ENCODE measurements at places on chromosomes 2 and 18.

- no peak for DNase-seq
Measured at GRCh38 chr2:3634596-3635121, 23.3 kb upstream of the ALLC start.

DNA sequence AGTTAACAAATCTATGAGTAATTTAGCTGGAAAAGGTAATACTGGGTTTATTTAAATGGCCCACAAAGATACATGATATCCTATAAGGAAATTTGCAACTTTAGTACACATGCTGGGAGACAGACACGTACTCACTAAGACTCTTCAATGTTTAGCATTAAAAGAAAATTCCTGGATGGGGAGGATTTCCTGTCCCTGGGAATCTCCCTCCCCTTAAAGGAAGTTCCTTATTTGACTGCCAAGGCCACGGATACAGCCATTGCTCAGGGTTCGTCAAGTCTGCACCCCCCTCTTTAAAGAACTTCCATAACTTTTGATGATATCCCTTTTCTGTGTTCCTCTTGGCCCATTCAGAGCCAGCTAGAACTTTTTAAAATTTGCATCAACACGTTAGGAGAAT is 267.6 kb downstream of the CD226 start:
- DNase-seq, result no peak

- no peak for DNase-seq
Measured at GRCh38 chr18:35390951-35391700, 14.0 kb upstream of the ZNF396 start.

- DNase-seq, result no peak
Measured at GRCh38 chr18:79503406-79503805, 107.7 kb downstream of the NFATC1 start.

DNA sequence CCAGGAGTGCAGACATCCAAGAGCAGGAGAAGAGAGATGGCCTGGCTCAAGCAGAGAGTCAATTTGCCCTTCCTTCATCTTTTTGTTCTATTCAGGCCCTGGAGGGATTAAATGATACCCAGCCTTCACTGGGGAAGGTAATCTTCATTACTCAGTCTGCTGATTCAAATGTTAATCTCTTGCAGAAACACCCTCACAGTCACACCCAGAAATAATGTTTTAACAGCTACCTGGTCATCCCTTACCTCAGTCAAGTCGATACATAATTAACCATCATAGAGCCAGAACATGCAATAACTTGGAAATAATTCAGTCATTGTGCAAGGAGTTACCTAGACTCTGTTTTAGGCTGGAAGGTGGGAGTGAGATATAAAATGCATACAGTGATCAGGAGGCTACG is 163.7 kb upstream of the TNP1 start:
- DNase-seq, result no peak

GRCh38 chr2:204737296-204737695 is 192.0 kb downstream of the PARD3B start:
- no peak for DNase-seq

- no peak for DNase-seq
Measured at GRCh38 chr2:151673016-151673415, 61.3 kb downstream of the NEB start.

DNA sequence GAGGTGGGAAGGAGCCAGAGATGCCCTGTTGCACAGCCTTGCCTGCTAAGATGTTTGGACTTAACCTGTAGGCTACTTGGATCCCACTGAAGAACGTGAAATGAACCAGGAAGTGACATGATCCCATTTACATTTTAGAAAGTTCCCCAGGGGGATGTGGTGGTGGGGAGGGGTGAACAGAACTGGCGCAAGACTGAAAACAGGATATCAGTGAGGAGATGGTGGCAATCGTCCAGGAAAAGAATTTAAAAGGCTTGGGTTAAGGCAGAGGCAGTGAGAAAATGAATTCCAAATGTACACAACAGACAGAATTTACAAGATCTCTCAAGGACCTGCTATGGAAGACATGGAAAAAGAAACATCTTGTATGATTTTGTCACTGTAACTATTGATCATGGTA is 42.3 kb downstream of the SULT1C2 start:
- no peak for DNase-seq

DNA sequence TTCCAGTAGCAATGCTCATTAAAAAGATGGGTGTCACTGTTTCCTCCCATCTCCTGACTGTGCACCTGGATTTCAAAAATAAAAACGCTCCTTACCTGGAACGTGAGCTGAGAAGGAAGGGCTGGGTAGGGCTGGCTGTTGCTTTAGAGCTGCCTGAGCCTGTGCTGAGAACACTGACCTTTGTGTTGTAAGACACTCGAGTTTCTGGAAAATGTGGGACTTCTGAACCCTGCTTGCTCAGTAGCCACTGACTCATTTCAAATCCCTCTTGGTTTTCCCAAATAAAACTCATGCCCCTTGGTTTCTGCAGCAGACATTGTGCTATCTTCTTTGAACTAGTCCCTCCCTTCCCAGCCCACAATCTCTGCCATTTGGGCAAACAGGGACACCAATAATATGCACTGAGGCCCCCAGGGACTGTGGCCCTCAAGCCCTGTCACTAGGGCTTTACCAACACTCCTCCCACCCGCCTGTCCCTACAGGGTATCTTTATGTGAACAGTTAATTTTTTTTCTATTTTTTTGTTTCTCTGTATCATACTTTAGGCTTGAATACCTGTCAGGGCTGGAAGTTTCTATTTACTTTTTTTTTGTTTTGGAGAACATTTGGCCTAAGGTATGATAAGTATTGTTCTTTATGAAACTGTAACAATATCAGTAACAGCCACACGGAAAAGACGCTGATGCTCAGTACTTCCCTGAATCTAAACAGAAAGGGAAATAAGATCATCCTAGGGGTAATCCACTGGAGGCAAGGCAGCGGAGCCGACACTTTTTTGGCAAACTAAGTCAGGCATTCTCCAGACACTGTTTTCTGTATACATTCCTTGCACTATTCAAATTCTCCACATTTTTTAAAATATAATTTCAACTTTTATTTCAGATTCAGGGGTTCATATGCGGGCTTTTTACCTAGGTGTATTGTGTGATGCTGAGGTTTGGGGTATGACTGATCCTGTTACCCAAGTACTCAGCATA is 280.2 kb downstream of the STK39 start:
- DNase-seq, result no peak

DNA sequence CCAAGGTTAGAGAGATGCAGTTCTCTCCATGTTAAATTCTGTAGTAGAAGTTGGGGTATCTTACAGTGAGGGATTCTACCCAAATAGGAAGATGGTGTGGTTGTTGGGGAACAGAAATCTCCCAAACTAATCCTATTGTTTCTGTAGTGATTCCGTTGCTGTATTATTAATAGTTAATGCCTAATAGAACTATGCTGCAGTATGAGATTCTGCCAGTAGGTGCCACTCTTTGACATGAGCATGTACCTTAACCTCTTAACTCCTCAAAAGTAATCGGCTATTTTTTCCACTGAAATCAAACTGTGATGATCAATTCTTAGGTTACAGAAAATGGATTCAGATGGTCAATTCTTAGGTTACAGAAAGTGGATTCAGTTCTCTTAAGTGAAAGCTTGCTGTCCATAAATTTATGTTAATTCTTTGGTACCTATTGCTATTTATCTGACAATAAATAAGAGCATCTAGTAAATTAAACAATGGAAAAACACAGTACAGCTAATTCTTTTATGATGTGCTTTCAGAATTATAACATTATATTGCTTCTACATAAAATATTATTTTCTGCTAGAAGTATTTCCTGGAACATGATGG is 97.9 kb upstream of the DLX2 start:
- DNase-seq, result no peak

DNA sequence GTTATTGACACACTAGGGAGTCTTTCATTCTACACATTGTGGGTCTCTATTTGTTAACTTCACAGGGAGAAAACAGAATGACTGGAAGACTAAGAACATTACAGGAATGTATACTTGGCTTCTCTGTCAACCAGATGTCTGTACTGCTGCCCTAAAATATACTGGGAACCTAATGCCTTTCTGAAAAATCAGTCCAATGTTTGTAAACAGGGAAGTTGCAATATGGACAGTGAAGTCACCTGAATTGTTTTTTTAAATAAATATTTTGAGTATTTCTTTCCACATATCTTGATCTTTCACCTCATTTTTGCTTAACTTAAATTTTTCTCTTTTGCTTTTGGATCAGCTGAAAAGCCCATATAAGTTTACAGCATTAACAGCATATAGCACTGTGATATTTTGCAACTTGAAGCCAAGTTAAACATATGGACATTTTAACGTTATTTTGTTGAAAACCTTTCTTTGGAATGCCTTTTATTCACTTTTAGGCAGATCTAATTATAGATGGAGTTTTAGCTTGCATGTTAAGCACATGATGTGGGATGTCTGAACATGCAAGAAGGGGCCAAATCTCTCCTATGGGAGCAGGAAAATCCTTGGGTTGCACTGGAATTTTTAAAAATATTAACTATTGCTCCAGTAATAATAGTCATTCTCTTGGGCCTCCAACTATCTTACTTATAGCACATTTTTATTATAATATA is 137.7 kb upstream of the TWIST2 start:
- DNase-seq, result no peak

DNA sequence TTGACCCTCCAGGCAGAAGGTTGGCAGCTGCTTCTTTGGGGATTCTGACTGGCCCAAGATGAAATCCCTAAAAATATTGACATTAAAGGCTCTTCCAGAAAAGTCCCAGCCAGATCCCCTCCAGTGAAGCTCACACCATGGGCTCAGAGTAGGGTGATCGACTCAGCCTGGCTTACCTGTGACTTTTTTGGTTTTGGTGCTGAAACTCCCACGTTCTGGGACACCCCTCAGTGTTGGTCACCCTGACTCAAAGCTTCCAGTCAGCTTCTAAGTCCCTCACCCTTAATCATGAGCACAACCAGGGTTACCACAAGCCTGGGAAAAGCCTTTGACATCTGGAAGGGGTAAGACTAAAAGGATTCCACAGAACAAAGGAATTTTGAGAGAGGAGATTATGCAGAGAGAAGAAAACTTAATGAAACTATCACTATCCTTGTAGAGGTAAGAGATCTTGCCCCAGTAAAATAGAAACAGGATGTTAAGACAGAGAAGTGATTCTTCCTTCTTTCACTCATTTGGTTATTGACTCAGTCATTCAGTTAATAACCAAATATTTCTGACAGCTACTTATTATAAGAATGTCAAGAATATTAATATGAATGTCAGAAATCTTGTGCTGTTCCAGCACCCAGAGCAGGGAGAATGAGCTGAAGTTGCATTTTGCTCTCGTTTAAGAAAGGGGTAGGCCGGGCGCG is 66.8 kb upstream of the SEC11C start:
- no peak for DNase-seq

DNA sequence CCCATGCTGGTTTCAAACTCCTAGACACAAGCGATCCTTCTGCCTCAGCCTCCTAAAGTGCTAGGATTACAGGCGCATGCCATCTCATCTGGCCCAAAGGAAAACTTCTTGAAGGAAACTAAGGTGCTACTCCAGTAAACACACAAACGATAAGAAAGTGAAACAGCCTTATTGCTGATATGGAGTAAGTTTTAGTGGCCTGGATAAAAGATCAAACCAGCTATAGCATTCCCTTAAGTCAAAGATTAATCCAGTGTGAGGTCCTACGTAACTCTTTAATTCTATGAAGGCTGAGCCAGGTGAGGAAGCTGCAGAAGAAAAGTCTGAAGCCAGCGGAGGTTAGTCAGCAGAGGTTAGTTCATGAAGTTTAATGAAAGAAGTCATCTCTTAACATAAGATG is 40.8 kb upstream of the POTEE start:
- no peak for DNase-seq

DNA sequence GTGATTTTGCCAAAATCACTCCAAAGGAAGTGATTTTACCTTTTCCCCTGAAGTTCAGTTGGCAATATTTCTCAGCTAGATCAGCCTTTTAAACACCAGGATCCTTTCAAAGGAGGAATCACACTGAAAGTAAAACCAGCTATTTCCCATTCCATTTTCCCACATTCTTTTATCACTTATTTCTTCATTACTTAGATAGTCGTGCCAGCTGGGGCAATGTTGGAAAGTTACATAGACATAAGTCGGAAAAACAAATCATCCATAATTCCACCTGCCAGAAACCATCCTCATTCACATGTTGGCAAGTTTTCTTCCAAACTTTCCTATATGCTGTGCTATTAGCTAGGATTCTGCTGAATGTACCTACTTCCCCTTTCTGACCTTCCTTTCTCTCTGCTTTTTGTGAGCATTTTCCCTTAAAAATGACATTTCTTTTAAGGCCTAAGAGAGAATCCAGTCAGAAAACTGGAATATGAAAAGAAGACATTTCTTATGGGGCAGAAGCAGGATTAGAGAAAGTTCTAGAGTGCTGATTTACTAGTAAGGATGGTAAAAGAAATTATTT is 170.0 kb upstream of the STK17B start:
- DNase-seq, result no peak

DNA sequence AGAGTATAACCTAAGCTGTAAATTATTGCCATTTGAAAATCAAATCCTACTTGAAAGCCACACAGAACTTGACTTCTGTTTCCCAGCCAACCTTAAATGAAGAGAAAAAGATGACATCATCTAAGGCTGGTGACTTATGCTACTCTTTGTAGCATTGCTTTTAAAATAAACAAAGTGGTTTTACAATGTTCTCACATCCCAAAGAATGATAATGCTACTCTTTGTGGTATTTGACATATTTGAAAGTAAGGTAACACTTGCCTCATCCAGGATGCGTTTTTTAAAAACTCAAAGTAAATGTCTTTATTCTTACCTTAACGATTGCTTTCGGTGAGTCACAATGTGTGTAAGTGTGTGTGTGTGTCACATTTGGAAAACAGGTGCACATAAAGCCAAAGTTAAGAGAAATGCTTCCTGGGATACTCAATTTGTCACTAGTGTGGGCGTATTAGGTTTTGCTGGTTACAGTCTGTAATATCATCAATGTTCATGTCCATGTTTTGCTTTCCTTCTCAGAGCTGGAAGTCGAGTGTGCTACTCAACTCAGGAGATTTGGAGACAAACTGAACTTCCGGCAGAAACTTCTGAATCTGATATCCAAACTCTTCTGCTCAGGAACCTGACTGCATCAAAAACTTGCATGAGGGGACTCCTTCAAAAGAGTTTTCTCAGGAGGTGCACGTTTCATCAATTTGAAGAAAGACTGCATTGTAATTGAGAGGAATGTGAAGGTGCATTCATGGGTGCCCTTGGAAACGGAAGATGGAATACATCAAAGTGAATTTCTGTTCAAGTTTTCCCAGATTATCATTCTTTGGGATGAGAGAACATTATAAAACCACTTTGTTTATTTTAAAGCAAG is 2.6 kb downstream of the PMAIP1 start:
- DNase-seq, result no peak

Data from NCI-H2081 treated with DMSO at 0.1 percent for 48 hours (cell line).